ENCODE measurements at places on chromosomes 2 and 18.

DNA sequence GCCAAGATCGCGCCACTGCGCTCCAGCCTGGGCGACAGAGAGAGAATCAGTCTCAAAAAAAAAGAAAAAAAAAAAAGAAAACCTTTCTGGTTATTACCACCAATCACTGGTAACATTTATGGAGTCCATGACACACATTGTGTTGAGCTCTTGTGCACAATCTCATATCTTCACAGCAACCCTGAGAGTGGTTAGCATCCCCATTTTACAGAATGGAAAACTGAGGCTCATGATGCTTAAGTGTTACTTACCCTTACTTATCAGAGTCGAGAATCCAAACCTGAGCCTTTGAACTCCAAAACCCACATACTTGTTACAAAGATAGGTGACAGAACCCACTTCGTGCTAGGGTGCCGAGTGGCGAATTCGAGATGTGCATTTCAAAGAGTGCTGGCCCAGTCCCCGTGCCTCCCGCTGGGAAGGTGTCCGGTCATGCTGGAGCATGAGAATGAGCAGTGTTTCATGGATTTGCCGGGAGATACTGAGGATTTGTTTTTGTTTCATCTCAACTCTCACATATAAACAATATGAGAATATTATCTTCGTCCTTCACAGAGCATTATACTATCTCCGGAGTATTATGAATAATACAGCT, 50.9 kb downstream of the CYP27C1 start:
- DNase-seq = no peak

DNA sequence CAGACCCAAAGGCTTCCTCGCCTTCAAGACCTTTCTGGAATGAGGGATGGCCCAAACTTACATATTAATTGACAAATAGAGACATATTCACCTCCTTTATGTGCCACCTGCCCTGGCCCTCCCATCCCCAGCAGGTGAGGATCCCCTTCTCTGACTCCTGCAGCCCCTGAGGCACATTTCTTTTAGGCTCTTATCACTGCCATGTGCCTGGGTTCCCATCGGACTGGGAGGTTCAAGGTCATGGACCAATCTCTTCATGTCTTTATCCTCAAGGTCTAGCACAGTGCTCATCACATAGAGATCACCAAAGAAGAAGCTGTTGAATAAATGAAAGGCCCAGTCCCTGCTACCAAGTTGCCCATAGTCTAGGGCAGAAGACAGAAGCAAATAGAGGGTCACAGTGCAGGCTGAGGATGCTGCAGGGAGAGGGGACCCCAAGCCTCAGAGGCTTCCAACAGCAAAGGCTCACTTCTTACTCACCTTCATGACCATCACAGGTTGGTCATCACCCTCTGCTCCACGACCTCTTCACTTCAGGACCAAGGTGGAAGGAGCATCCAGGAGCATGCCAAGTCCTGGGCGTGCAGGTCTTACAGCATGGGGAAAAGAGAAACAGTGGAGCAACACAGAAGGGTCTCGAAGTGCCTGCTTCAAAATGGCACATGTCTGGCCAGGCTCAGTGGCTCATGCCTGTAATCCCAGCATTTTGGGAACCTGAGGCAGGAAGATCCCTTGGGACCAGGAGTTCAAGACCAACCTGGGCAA, 193.9 kb downstream of the SMAD2 start:
- no peak for DNase-seq

GRCh38 chr2:109211315-109211714, 82.3 kb downstream of the SH3RF3 start:
- no peak for DNase-seq

DNA sequence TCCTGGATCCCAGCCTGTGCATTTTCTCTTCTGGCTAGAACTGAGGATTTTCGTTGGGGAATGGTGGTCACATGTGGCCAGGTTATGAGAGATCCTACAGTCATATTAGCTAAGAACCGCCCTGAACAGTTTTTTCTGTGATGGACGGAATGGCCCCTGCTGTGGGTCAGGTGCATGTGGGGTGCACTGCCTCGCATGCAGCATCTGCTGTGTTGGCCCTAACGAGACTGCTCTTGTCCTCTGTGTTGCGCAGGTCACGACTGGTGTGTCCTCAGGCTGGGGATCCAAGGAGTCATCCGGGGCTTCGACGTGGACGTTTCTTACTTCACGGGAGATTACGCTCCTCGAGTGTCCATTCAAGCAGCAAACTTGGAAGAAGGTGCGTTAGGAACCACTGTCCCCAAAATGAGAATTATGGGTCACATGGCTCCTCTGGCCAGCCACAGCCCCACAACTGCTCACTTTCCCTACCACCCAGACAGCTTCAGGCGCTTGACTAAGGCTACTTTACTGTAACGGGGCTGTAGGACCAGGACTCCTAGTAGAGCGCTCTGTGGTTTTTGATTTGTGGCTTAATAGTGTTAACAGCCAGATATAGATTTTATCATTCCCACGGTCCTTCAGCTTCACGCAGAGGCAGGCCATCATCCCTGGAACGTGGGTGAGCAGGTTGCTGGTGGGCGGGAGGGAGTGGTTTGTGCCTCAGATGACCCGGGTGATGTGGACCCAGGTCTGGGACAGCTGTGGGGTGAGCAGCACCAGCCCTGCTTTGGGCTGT, 21.8 kb downstream of the ALLC start:
- DNase-seq = no peak

- DNase-seq = no peak
These were observed 5.5 kb downstream of the MSGN1 start for GRCh38 chr2:17821535-17822444.

DNA sequence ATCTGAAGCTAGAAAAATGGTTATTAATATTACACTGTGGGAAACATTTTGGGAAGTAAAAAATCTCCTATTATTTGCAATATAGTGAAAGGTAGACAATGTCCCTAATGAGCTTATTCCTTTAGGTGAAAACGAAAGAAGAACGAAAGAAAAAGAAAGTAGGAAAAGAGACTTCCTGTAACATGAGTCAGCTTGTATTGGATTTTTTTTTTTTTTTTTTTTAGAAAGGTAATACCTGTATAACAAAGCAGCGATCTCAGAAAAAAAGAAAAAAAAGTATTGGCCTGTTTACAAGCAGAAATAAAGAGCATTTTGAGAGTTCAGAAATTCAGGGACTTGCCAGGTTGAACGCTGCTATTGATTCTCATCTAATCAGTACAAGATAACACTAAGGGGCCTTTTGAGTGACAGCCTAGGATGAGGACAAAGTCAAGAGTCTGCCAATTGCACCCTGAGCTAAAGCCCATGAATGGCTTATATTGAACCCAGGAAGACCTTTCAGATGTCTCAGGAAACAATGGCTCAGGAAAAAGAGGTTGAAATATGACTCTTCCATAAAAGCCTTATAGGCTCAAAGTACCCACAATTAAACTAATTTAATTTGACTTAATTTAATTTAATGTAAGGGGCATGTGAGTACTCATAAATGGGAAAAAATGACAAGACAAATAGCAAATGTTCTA, 615.6 kb upstream of the CDH2 start:
- no peak for DNase-seq

DNA sequence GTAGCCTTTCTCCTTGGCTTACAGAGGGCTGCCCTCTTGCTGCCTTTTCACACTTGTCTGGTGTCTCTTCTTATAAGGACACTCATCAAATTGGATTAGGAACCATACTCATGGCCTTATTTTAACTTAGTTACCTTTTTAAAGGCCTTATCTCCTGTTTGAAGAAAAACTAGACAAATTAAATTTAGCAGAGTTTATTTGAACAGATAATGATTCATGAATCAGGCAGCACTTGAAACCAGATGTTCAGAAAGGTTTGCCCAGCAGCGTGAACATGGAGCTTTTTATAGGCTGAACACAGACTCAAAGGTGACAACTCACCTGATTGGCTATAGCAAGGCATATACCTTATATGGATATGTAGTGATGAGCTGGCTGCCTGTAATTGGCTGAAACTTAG, 238.0 kb downstream of the GULP1 start:
- no peak for DNase-seq
